ENCODE measurements at places on chromosomes 13 and 19.

DNA sequence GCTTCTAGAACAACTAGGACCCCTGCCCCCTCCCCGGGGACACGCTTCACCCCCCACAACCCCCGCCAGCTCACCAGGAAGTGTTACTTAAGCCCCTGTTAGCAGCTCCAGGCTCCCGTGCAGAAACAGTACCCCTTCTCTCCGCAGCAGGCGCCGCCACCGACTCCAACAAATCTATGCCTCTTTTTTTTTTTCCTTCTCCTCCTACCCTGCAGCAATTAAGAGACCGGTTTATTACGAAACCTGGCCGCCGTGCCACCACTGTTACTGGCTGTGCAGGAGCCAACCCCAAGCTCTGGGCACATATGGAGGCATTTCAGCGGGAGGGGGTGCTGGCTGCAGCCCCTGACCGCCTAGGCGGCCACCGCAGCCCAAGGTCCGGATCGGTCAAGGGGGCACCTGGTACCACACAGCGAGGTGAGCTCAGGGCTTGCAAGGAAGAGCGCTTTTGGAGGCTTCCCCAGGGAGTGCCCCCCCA, 2.4 kb downstream of the GADD45B start:
- no peak for DNase-seq

DNA sequence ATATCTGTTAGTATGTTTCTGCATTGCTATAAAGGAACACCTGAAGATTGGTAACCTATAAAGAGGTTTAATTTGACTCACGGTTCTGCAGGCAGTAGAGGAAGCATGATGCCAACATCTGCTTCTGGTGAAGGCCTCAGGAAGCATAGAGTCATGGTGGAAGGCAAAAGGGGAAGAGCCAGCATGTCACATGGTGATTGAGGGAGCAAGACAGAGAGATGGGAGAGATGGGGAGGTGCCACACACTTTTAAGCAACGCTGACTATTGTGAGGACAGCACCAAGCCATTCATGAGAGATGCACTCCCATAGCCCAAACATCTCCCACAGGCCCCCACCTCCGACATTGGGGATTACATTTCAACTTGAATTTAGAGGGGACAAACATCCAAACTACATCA, 32.8 kb downstream of the COG6 start:
- DNase-seq: no peak

DNA sequence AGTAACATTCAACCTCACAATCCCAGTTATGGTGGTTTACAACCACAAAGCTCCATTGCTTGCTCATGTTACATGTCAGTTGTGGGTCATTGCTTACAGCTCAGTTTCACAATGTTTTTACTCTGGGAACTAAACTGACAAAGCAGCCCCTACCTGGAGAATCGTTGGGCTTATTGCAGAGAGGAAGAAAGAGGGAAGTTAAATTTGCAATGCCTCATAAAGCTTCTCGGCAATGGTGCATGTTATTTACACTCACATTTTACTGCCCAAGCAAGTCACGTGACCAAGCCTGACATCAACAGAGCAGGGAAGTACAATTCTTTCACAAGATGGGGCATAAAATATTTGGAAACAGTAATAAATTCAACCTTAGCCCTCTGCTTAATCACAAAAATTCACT, 441.6 kb downstream of the TDRD3 start:
- no peak for DNase-seq

DNA sequence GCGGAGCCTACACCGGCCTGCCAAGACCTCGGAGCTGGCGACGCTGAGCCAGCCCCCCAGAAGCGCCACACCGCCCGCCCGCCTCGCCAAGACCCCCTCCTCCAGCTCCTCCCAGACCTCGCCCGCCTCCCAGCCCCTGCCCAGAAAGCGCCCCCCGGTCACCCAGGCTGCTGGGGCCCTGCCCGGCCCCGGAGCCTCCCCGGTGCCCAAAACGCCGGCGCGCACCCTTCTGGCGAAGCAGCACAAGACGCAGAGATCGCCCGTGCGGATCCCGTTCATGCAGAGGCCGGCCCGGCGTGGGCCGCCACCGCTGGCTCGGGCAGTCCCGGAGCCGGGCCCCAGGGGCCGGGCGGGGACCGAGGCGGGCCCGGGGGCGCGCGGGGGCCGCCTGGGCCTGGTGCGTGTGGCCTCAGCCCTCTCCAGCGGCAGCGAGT, 10.2 kb downstream of the C19orf25 start:
- DNase-seq: no peak

DNA sequence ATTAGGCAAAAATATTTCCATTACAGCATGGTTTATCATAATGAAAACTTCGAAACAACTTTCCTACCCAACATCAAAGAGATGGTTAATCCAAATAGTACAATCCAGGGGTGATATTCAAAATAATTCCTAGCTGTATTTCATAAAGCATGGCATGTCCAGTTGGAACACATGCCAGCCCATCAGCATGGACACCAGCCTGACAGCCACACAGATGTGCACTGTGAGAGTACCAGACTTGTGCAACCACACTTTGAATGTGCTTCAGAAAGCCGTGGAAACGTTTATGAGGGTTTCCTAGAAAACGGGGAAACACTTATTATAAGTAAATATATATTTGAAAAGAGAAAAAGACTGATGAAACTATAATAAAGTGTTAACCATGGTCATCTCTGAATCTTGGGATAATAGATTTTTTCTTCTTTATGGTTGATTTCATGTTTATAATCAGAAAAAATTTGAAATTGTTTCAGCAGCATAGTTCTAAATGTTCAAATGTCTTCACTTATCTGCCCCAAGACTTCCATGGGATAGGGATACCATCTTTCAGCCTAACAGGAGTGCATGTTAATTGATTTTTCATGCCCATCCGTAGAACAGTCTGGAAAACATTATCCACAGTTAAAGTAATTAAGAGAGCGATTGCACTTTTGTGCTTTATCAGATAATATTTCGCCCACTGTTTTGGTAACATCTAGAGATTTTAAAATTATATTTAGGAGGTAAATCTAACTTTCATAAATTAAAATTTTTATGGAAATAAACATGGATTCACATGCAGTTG, 242.6 kb upstream of the IRS2 start:
- DNase-seq: no peak

DNA sequence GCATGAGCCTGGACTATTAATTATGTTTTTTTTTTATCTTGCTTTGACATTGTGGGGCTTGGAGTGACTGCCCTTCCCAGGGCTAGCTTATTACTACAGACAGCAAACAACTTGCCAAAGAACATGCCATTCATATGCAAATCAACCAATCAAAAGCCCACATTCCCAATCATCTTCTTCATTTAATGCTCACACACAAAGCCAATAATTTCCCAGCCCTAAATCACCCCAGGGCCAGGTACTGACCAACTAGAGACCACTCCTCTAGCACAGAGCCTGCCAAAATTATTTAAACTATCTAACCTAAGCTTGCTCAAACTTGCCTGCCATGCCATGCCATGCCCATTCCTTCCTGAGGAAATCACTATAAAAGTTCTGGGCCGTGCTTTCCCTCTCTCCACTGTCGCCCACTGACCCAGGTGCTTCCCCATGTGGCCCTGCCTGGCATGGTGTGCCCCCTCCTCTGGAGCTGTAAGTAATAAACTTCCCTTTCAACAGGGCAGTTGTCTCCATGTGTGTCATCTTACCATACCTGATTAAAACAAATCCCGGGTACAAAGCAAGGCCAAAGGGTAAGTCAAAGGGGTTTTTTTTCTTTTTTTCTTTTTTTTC, 15.7 kb downstream of the PBX4 start:
- DNase-seq: no peak

GRCh38 chr13:95650696-95651095, 6.2 kb upstream of the DZIP1 start:
- DNase-seq: no peak

- no peak for DNase-seq
These were observed 2.6 kb downstream of the ZNF71 start for GRCh38 chr19:56597696-56598095.

GRCh38 chr19:16586991-16587832, 15.0 kb upstream of the SLC35E1 start:
- DNase-seq: no peak

DNA sequence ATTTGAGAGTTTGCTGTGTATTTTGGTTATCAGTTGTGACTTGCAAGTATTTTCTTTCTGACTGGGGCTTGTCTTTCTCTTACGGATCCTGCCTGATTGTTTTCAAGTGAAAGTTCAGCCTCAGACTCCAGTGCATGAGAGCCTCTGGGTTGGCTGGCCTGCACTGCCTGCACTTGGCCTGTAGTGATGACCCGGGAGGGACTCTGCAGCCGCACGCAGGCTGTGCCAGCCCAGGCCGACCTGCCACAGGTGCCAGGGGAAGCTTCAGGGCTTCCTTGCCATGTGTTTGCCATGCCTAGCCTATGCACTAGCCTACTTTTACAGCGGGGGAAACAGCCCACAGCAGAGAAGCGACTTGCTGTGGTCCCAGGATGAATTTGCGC, 77.0 kb downstream of the KDM4B start:
- no peak for DNase-seq

DNA sequence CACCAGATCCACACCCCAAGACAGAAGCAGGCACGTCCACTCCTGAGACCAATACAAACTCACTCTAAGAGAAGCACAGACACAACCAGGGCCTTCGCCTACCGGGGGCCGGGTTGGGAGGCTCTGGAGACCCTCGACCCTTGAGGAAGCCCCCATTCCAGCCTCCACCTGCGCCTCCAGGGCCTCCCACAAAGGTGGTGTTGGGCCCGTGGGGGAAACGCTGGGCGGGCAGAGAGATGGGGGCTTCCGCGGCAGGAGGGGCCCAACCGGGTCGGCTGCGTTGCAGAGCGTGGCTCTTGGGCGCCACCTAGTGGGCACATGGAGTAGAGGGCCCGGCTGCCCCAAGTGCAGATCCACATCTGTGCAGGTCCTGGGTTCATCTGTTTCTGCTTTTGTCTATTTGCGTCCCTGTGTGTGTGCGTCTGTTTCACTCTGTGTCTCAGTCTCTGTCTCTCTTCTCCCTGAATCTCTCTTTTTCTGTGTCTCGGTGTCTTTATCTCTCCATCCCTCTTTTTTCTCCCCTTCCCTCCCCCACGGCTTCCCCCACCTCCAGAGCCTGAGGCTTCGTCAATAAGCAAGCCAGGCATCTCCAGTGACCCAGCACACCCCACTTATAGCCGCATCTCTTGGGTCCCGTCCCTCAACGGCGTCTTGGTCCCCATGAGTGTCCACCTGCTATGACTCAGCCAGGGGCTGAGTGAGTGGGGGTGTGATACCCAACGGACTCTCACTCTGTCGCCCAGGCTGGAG, 10.5 kb upstream of the TINCR start:
- DNase-seq: no peak

DNA sequence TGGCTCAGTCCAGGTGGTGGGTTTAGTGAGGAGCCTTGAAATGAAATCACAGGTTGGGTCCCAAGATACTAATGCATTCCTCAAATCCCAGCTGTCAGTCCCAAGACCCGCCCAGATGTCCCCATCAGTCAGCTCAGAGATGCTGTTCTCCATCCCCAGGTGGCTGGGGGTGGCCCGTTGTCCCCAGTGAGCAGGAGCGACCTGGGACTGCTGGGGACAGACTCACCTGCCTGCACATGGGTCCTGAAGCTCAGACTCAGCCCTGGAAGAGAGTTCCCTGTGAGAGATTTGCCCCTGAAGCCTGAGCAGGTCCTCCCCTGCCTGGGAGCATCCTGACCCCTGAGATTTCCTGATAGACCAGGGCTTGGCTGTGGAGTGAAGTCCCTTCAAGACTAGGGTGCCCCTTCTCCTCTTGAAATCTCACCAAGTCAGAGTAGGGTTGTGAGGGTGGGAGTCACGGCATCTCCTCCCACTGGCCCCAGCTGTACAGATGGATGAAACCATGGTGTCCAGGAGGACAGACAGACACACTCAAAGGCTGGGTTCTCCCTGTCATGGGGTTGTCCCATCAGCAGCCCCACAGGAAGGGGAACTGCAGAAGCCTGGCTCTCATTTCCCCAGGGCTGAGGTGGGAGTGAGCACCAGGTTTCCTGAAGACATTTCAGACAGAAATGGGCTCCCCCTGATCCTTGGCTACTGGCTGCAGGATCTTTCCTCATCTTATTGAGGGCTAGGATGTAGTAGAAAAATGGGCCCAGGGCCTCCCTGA, 14.4 kb downstream of the LILRA5 start:
- no peak for DNase-seq

GRCh38 chr19:6250024-6250615, 29.7 kb downstream of the MLLT1 start:
- no peak for DNase-seq

DNA sequence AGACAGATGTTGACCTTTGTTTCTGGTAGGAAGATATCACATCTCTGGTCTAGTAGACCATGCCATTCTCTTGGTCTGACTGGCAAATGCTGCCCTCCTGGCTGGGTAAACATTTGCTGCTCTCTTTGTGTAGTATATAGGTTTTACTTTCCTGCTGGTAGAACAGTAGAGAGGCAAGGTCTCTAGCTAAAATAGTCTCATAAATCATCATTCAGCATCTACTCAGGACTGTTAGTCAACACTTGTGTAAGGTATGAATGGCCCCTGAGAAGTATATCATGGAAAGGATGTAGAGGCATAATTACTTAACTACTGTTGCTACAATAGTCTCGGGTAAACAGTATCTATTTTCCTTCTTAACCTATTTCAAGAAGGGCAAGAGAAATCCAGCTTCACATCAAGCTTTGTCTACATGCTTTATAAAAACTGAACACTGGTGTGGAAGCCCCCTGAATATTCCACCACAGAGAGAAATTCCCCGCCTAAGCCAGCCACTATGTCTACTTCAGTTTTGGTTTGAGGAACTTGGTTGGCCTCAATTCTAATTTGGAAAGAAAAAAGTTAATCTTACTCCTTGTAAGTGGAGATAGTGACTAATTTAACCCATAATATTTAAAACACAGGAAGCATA, 18.4 kb upstream of the MYCBP2 start:
- DNase-seq: no peak

GRCh38 chr19:51002089-51002532, 707 bp upstream of the KLK8 start:
- DNase-seq: no peak

- DNase-seq: no peak
These were observed 68.1 kb downstream of the ERCC5 start for GRCh38 chr13:102913914-102914313.

DNA sequence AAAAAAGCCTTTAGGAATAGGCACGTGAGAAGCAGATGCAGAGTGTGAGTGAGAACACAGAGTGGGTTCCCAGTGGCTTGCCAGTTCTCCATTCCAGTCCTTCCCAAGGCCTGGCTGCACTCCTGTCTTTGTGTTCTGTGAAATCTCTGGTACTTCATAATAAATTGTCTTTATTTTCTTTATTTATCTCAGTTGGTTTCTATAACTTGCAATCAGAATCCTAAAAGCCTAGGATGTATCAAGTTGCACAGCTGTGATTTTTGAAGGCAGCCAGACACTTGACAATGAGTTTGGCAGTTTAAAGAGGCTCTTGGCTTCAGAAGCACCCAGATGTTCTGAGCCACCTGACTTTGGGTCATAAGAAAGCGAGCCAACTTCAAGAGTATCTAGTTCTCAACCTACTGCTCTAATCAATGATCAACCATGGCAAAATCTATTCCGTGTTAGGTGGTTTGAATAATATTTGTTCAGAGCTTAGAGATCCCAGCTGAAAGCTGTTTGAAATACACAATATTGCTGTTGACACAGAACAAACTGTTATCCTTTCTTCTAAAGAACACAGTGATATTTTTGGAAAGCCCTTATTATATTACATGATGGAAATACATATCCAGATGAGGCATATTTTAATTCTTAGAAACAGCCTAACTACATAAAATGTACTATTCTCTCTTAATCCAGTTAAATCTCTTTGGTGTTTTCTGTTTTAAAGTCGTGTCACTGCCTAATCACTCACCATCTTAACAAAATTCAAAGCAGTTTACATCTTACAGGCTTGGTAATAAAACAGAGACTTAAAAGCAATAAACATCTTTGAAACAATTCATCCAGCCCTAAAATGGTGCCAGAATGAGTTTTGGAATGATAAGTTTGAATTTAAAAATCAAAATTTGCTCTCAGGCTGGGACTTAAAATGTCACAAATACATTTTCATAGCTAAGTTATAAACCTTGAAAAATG, 483.0 kb upstream of the NBEA start:
- no peak for DNase-seq

Data from GOT3 (cell line).